Stimulated activated CD4-positive, alpha-beta T cell treated with anti-CD3 and anti-CD28 coated beads, Interleukin-12 subunit alpha, Interleukin-12 subunit beta, amount 100 ng/mL, for 4 hours (primary cell): ENCODE measurements at places on chromosomes 12 and 14.

DNA sequence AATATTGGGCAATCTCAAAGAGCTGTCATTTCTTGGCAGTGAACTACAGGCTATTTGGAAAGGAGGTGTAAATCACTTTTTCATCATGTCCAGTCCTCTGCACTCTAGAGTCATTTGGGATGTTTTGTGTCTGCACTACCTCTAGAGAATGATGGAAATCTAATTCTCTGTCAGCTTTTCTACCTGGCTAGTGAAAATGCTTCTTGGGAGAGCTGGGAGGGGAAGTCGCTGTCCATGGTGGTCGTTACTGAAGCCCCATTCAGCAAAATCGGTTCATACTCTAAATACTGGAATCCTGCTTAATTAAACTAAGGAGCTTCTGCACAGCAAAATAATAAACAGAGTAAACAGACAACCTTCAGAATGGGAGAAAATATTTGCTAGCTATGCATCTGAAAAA lies 251.8 kb downstream of the APAF1 start:
- no peak for DNase-seq

DNA sequence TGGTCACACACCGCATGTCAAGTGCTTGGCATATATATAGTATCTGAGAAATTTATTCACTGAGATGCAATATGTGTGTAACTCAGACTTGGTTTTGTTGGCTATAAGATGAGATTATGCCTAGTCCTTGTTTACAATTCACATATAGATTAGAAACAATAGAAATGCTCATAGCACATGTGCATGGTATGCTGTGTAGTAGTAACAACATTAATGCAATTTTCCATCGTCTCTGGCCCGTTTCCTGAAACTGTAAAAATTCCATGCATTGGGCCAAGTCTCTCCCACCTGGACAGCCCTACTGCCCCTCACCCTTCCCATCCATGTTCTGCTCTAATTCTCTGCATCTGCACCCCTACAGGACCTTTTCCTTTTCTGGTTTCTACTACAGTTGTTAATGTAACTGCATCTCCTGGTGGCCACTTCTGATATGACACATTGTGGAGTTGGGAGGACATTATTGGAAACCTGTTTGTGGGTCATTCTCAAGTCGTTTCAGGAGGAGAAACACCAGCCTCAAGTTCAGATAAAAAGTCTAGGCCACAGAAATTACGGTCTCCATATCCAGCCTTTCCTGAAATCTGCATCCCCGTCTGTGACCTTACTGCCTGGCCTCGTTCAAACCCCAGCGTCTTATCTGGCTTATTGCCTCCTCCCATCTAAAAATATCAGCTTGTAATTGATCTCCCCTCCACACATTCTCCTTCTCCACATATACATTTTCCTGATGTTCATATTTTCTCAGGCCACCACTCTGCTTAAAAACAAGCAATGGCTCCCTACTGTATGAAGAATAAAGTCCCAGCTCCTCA lies 37.5 kb downstream of the EMP1 start:
- DNase-seq = peak; percentile 11

DNA sequence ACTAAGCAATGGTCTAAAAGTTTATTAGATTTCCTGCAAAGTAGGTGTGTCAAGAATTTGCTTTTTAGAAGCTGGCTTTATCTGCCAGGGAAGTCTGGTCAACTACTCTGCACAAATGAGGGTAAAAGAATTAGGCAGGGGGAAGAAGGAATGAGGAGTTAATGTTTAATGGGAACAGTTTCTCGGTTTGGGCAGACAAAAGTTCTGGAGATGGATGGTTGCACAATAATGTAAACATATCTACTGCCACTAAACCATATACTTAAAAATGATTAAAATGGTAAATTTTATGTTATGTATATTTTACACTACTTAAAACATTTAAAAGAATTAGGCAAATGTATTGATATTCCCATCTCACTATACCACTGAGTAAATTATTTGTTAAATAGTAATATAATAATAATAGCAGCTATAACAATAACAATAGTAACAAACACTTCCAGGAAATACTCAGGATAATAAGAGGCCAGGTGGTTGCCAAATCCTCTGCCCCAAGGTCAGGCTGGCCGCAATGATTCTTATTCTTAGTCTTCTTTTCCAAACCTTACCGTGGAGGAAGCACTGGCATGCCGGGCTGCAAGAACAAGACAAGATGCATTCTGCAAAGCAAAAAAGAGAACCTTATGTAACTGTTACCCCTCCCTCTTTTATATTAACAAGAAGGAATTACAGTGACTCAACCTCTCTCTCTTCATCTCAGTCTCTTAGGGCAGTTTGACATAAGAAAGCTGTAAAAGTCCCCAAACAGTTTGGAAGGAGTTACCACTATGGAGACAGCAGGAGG lies 13.9 kb downstream of the CS start:
- no peak for DNase-seq

DNA sequence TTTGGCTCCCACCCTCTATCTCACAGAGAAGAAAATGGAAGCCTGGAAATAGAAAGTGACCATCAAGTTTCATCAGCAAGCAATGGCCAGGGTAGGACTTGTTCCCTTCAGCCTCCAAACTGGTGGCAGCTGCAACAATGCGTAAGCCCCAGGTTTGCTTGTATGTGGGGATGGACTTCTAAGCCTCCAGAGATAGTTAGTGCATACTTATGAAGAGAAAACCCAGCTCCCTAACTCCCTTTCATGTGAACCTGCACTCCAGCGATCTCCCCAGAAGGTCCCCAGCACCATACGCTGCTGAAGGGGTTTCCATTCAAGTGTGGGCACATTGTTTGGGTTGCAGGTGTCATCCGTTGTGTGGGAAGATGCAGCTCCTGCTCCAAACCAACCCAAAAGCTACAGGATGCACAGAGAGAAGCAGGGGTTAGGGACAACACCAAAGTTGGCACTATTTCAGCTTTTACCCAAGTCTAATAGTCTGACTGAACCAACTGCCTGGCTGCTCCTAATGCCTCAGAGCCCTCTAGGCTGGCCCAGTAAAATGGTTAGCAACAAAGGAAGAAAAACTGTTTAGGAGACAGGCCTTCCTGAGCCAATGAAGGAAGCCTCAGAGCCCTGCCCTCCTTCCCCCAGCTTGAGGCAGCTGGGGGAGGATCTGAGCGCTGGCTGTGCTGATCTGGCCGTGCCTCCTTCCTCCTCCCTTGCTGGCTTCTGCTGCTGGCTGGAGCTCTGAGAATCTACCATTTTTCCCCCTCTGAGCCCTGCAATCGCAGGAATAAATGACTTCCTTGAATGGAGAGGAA lies 12.3 kb downstream of the ZFP36L1 start:
- peak; percentile 13 for DNase-seq

GRCh38 chr14:94775871-94776210 lies 5.9 kb upstream of the GSC start:
- no peak for DNase-seq

DNA sequence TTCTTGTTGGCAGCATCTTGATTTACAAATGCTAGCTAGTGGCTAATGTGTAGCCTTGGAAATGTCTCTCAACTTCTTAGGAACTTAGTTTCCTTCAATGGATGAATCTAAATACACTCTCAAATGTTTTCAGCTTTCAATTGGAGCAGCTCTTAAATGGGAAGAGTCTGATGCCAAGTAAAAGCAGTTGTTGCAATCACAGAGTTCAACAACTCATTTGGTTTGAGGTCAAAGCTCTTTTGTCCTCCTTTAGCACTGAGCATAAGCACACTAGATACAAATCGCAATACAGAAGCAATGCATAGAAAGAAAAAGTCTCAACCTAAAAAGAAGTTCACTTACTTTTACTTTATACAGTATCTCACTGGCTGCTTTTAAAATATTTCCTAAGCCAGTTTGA lies 986.1 kb upstream of the FLRT2 start:
- DNase-seq = no peak

- DNase-seq = no peak
These were observed 3.0 kb downstream of the SRRM4 start for GRCh38 chr12:118984161-118984943.

- DNase-seq = no peak
These were observed 73.9 kb downstream of the SLC2A13 start for GRCh38 chr12:40031965-40032364.

GRCh38 chr14:69303086-69303485 lies 43.1 kb downstream of the GALNT16 start:
- DNase-seq = no peak

DNA sequence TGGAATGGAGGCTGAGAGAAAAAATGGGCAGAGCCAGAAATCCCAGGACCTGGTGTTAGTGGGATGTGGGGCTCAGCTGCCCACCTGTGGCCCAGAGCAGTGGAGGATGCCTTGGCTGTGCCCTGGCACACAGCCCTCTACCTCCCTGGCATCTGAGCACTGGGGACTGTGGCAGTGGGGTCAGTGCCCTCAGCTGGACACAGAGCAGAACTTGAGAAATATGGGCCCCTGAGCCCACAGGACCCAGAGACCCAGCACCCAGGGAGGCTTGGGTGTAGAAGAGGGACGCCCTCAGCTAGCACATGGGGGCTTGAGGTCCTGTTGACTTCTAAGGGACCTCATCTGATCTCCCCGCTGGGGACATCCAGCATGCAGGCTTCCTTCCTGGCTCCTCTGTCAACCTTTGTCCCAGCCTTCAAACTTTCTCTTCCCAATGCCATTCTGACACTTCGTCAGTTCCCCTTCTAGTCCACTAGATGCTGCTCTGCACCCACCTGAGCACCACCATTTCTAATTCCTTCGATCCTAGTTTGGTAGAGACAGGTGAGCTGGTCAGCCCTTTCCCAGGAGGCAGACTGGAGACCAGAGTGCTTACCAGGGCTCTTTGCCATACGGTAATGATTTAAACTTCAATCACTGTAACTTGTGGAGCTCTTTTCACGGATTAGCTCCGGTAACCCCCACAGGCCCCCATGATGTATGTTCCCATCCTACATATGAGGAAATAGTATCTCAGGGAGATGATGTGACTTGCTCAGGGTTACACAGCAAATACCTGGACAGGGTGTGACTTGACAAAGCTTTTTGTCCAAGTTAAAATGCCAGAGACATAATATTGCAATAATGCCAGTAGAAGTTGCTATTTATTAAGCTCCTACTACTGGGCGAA lies 143.7 kb downstream of the ASCL4 start:
- no peak for DNase-seq

GRCh38 chr12:233615-233968 lies 19.6 kb upstream of the SLC6A12 start:
- no peak for DNase-seq

DNA sequence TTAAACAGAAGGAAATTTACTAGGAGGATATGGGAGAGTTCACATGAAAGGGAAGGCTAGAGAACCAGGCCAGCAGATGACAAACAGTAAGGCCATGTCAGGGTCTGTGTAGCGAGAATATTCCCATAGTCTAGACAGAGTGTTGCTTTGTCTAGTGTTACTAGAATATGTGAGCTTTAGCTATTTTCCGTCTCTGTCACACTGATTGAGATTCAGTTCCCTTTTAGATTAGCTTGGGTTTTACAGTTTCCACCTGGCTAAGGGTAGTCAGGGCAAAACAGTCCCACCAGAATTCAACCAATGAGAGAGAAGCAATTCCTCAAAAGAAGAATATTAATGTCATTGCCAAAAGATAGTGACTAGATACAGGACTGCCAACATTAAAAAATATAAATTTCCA lies 82.8 kb upstream of the MDM1 start:
- no peak for DNase-seq

- DNase-seq = no peak
These were observed 4.4 kb upstream of the TMTC2 start for GRCh38 chr12:82682326-82682725.

- no peak for DNase-seq
These were observed 8.6 kb upstream of the LPCAT3 start for GRCh38 chr12:7026854-7027253.

DNA sequence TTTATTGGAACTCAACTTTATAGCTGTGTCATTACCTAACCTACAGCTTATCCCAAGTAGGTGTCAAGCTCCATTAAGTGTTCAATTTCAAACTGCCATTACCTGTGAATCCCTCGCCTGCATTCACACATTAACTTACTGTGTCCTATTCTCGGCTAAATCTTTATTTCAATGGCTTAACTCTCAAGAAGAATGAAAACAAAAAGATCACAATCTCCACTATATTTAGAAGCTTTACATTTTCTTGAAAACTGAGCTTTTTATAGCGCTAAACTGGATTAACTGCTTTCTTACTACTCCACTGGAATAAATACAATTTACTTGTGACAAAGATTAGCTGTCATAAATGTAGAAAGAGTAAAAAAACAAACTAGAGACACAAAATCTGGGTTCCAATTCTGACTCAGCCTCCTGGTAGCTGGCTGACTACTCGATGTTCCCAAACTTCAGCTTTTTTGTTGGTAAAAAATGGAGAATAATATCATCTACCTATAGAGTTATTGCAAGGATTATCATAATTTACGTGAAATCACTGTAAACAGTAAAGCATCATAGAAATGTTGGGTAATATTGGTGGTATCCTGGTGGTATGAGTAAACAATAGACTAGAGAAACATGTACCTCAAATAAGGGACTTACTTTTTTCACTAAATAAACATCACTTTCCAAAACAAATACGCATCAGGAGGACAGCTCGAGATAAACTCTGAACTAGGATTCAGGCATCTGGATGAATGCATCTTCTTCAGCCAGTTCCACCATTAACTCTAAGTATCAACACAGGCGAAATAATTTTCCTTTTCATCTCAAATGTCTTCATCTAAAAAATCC lies 1.7 kb downstream of the RALGAPA1 start:
- no peak for DNase-seq

- DNase-seq = no peak
These were observed 214.7 kb upstream of the FLRT2 start for GRCh38 chr14:85315290-85315689.

DNA sequence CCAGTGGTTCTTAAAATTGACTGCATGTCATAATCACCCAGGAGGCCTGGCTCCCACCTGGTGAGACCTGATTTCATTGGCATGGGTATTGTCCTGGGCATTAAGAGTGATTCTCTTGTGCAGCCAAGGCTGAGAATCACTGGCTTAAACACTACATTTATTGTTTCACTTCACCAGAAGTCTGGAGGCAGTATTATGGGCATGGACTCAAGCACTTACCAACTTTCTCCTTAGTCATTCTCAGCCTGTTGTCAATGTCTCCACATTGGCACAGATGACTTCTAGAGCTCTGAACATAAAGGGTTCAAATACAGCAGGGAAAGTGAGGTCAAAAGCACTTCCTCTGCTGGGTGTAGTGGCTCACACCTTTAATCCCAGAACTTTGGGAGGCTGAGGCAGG lies 25.6 kb upstream of the GCH1 start:
- DNase-seq = no peak

DNA sequence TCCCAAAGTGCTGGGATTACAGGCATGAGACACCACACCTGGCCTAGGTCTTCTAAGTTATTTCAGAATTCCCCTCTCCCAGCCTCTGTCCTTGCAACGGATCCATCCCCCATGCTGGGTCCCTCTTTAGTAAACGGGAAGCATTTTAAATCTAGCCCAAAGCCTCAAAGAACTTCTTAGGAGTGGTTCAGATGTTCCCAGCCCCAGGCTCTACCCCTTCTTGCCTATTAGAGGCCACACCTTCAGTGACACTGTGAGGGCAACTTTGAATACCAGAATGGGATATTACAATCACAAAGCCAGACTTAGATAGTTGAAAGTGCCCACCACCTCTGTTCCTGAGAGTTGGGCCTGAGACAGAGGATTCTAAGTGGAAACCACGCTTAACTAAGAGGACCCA lies 18.1 kb upstream of the SPPL3 start:
- DNase-seq = no peak

GRCh38 chr12:8847435-8847834 lies 25.0 kb downstream of the A2ML1 start:
- no peak for DNase-seq

GRCh38 chr12:116718655-116719454 lies 19.0 kb downstream of the SPRING1 start:
- no peak for DNase-seq
